ENCODE measurements at places on chromosomes 4 and X.

GRCh38 chr4:148441624-148441985 lies 609 bp downstream of the NR3C2 start:
- DNase-seq = no peak

GRCh38 chrX:39690541-39691415 lies 407.0 kb downstream of the BCOR start:
- no peak for DNase-seq

GRCh38 chr4:82376109-82376508 lies 2.3 kb upstream of the HNRNPD start:
- no peak for DNase-seq

GRCh38 chr4:31052519-31052918 lies 332.4 kb downstream of the PCDH7 start:
- DNase-seq = no peak

- no peak for DNase-seq
Measured at GRCh38 chr4:80903020-80903419, 127.5 kb upstream of the BMP3 start.

GRCh38 chrX:11629593-11630211 lies 36.0 kb downstream of the ARHGAP6 start:
- no peak for DNase-seq

GRCh38 chrX:152904151-152905080 lies 6.5 kb downstream of the ZNF185 start:
- DNase-seq = peak; percentile 27

DNA sequence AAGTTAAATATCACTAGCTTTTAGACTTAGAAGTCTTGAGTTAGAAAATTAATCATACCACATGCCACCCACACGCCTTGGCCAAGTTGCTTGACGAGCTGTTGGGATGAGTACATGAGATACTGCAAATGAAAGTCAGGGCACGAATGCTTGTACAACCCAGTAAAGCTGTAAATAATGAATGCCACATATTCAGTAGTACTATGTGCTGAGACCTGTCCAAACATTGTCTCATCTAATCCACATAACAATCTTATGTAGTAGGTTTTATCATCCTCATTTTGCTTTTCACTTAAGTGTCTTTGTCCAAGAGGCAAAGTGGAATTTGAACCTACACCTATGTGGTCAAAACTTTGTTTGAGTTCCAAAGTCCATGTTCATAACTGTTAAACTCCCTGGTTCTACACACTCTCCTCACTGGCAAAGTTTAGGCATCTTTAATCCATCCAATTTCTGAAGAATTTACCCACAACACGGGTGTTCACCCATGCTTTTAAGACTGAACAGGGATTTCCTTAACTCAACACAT lies 74.1 kb downstream of the LDB2 start:
- DNase-seq = no peak

GRCh38 chr4:11489453-11490083 lies 60.9 kb upstream of the HS3ST1 start:
- peak; percentile 78 for DNase-seq

- no peak for DNase-seq
Measured at GRCh38 chr4:150089732-150090131, 11.5 kb downstream of the DCLK2 start.

Data from inflammatory macrophage treated with lipopolysaccharide for 1 hour (primary cell).